H1 (cell line): ENCODE measurements at places on chromosomes 13 and 19.
A peak's percentile ranks its signal among the peaks of the same experiment; 100 is the strongest.

DNA sequence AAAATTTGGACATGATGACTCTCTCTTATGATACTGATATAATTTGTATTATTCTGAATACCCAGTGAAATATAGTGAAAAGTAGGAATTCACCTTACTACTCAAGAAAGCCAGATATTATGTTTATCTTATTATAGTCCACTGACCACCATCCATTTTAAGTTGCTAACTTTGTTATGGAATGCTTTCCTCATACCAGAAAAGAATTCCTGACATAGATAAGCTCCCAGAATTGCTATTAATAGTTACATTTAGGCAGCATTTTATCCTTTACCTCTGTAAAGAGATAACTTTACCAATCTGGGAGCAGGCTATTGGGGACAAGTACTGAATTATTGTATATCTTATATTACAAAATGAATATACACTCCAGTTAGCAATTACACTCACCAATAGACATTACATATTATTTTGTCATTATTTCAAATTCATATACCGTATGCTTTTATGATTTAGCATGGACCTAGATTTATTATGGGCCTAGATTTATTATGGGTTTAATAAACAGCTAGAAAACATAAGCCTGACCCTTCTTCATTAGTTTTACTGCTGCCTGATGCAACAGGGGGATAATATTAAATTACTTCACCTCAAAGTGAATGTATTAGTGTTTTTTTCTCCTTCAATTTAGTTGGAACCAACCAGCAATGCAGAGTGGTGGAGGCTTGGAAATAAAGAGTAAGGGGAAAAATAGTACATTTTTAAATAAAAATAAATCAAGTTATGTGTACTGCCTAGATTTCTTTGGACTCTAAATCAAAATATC, 1886.1 kb downstream of the PCDH9 start:
- no peak for DNase-seq

DNA sequence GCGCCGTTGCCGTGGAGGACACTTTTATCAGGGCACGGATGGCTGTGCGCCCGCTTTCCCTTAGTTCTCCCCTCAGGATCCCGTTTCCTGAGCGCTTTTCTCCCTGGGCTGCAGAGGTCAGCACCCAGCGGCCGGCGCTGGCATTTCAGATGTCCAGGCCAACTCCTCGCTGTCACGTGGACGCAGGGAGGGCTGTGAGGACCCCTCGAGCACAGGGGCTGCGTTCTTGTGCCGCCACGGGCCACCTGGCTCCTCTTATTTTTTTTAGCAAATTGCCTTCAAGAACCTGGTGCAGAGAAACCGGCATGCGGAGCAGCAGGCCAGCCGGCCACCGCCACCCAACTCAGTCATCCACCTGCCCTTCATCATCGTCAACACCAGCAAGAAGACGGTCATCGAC, 22.3 kb downstream of the ATP4B start:
- DNase-seq: no peak

DNA sequence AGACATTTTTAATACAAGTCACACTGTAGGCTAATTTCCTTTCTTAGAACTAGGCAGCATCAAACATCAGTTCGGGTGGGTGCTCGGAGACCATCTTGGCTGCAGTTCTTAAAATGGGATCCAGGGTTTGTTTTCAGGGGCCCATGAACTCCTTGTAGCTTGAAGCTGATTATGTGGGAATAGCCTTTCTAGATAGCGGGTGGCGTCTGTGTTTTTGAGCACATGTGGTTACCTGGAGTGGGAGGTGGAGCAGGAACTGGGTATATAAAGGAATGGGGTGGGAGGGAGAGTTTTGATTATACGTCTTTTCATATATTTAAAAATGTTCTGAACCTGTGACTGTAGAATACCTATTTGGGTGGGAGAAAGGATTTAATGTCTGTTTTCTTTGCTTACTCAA, 12.9 kb downstream of the CLPTM1 start:
- DNase-seq: no peak

GRCh38 chr13:89930861-89931260, 1416.6 kb upstream of the MIR17HG start:
- DNase-seq: no peak

DNA sequence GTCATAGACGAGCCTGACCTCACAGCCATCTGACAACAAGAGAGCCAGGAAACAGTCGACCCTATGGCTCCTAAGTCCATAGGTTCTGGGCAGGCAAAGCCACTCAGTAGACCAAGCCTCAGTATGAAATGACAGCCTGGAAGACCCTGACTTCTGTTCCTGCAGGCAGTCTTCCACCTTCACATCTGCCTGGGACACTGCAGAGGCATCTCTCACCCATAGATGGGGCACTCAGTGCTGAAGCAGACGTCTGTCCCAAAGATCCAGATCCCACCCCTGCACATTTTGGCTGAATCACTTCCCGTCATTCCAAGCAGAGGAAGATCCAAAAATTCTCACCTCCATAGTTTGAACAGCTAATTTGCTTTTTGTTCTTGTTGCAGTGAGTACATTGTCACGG, 139.3 kb upstream of the ZNF507 start:
- DNase-seq: no peak

GRCh38 chr13:53159431-53159830, 130.8 kb downstream of the OLFM4 start:
- DNase-seq: no peak

DNA sequence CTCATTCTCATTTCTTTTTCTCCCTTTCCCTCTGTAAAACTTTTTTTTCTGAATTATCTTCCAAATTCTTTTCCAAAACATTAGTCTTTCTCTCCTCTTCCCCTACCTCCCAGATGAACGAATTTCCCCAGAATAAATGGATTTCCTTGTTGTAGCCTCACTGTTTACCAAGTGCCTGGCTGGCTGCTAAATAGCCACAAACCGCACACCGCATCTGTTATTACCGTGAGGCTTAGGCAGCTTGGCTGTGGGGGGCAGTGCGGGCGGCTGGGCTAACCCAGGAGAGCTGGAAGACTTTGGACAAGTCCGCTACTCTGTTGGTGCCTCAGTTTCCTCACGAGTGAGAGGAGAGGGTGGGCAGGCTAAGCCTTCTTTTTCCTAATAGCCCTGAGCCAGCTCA, 10.7 kb downstream of the IL17D start:
- DNase-seq: no peak

- DNase-seq: peak; percentile 45
Measured at GRCh38 chr19:35618857-35619256, 6.3 kb downstream of the HAUS5 start.

DNA sequence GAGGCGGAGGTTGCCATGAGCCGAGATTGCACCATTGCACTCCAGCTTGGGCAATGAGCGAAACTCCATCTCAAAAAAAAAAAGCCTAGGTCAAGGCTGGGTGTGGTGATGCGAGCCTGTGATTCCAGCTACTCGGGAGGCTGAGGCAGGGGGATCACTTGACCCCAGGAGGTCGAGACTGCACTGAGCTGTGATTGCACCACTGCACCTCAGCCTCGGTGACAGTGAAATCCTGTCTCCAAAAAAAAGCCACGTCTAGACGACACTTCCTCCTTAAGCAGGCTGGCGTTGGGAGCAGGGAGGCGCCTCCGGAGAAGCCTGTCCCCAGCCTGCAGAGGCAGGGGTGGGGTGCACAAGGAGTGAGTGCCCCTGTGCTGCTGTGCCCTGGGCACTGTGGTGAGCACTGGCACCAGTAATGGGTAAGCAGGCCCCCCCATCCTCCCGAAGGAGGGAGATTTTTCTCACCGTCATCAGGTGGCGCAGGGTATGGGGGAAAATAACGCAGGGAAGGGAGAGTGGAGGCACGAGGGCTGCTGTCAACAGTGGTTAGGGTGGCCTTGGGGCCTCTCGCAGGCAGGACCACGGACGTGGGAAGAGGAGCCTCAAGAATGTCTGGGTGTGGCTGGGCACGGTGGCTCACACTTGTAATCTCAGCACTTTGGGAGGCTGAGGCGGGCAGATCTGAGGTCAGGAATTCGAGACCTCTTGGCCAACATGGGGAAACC, 706 bp downstream of the P2RY11 start:
- no peak for DNase-seq

DNA sequence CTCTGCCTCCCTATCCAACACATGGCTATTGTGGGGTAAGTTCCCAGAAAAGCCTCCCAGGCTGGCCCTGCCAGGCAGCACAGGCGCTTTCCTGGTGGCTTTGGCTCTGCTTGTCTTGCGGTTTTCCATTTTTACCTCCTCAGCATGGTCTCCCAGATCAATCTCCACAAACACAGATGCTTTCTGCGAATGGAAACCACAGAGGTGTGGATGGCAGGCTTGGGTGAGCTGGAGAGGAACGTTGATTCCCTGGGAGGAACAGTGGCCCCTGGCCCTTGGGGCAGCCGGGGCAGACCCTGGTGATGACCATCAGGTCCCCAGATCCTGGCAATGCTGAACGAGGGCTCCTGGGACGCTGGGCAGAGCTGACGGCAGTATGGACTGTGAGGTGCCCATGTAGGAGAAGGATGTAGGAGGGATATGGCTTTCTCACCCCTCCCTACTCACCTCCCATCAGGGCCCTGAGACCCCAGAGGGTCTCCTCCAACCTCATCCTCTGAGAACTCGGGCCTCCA, 6.6 kb downstream of the C13orf46 start:
- DNase-seq: no peak

GRCh38 chr13:99258210-99258860, at the start of gene GPR18:
TSS of gene GPR18 (minus strand) at chr13:99258379. CDS start at chr13:99255872, 2,507 bp downstream.
- no peak for DNase-seq

GRCh38 chr19:29645491-29645867, 19.8 kb upstream of the PLEKHF1 start:
- no peak for DNase-seq

DNA sequence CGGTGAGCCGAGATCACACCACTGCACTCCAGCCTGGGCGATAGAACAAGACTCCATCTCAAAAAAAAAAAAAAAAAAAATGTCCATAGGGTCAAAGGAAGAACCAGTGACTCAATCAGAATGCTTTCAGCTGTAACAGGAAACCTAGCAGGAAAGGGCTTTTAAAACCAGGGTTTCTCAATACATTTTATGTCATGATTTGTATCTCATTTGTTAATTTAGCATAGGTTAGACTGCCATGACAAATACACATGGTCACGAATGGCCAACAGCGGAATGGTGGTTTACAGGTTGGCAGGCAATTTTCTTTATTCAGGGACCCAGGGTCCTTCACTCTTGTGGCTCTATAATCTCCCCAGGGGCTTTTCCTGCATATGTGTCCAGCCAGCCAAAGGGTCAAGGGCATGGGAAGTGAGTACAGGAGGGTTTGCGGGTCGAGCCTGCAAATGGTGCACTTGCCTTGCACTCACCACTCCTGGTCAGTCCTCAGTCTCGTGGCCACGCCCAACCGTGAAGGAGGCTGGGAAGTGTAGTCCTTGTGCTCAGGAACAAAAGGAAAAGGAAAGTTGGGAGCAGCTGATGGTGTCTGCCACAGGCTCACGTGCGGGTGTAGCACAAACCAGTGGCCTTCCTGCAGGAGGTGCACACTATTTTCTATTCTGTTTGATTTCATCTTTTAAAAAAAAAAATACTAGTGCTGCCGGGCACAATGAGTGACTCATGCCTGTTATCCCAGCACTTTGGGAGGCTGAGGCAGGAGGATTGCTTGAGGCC, 14.8 kb downstream of the DHX34 start:
- no peak for DNase-seq

GRCh38 chr13:108304170-108305016, 34.9 kb downstream of the TNFSF13B start:
- no peak for DNase-seq

DNA sequence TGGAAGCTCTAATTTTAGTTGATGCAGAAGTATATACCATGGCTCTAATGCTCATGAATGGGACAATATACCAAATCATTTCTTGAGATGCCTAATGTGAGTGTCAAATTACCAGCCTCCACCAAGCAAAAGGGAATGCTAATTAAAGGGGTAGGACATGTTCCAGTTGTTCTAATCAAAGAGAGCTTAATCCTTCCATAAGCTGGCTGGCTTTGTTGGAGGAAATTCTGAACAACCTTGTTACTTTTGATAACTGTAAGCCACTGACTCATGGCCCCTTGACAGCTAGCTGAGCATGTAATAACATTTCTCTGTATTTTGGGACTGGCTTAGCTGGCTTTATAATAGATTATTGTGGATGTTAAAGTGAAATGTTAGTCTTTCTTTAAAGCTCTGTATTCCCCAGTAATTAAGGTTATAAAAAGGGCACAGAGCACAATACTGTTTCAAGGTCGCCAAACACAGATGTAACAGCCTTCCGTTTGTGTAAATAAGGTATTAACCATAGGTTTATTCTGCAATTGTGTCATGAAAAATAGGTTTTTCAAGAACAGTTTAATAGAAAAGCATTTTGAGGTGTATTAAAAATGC, 1194.0 kb downstream of the PCDH9 start:
- DNase-seq: no peak

- no peak for DNase-seq
Measured at GRCh38 chr19:5918463-5919079, 4.5 kb downstream of the CAPS start.

DNA sequence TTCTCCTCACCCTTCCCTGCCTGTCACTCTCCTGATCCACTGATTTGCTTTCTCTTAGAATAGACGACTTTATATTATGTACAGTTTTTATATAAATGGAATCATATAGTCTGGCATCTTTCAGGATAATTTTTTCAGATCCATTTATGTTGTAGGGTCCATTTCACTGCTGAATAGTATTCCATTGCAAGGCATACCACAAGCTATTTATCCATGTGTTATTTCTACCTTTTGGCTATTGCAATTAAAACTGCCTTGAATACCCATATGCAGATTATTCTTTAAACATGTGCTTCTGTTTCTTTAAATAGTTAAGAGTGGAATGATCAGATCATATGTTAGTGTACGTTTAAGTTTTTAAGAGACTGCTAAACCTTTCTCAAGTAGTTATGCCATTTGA, 17.8 kb upstream of the ZNF177 start:
- no peak for DNase-seq

DNA sequence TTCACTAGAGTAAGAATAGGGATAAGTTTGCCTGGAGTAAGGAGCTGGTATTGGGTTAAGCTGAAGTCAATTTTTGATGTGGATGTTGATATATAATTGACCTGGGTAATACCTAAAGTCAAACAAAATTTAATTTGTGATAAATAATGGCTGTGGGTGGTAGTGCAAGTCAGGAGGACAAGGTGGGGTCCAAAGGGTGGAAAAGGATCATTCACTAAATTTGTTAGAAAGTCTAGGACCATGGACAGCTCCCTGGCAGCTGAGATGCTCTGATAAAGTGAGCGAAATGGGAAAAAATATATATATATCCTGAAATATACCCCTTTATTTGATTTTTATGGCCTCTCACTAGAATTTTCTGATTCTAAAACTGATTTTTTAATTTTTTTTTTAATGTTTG, 463.5 kb downstream of the GPC6 start:
- DNase-seq: no peak

DNA sequence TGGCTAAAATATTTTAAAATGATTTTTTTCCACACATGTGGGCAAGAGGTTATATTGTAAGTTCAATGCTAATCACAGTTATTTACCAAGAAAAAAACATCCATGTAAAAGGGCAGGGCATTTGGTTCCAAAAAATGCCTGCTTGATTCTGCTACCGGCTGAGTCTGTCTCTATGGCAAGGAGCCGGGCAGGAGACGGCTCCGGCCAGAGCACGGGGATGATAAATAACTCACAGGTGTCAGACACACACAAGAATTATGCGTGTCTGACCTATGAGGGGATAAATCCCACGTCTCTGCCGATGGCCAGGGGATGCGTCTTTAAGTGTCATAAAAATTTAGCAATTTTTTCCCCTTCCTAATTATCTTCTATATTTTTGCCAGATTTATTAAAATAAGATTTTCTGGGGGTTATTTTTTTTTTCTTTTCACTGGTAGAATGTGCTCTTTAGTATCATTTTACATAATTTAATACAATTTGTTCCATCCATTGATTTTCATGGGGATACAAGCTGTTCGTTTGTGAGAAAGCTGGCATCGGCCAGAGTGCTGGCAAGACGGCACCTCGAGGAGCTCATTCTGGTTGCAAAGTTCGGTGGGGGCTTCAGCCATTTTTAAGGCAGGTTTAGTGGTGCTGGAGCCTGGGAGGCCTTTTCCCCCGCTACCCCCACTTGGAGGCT, 253.9 kb downstream of the ZNF536 start:
- DNase-seq: no peak
